ENCODE measurements at places on chromosomes 6 and 20. TPM values are rescaled to one million over a fixed set of nuclear protein-coding genes. Genes with fewer than 3 reads are reported as not detected.

Gene ENPP3
- 0.18 TPM for total RNA-seq

Gene HDGFL1
- not detected for total RNA-seq

Gene ULBP3
- not detected for total RNA-seq

Gene FKBP1C
- total RNA-seq, result not detected

Gene EYS
- total RNA-seq, result not detected

Gene CYP39A1
- total RNA-seq, result not detected

Gene BNIP5
- not detected for total RNA-seq

Gene CAGE1
- not detected for total RNA-seq

Gene DSP
- total RNA-seq, result 0.14 TPM
